ENCODE measurements at places on chromosomes 2 and 18. TPM values are rescaled to one million over a fixed set of nuclear protein-coding genes. Genes with fewer than 3 reads are reported as not detected.

Gene CAPN13
- total RNA-seq: not detected

Gene ZNF142
- 18.6 TPM for total RNA-seq

Gene PTGR3
- total RNA-seq: 71.5 TPM

Gene CCDC74B
- 0.97 TPM for total RNA-seq

Gene TSHZ1
- 23.1 TPM for total RNA-seq

Gene CDH19
- total RNA-seq: 25.1 TPM

Gene RAB27B
- 0.08 TPM for total RNA-seq

Gene SERPINB4
- total RNA-seq: not detected

Gene RAD51AP2
- 0.11 TPM for total RNA-seq

Gene CD207
- total RNA-seq: 0.41 TPM

Gene GCA
- total RNA-seq: 11.2 TPM

Gene RGPD3
- total RNA-seq: 0.16 TPM

Gene MTHFD2
- total RNA-seq: 24.2 TPM

Gene LRRTM1
- 0.68 TPM for total RNA-seq

Gene SCN7A
- total RNA-seq: 35.4 TPM

Gene UPP2
- not detected for total RNA-seq

DNA sequence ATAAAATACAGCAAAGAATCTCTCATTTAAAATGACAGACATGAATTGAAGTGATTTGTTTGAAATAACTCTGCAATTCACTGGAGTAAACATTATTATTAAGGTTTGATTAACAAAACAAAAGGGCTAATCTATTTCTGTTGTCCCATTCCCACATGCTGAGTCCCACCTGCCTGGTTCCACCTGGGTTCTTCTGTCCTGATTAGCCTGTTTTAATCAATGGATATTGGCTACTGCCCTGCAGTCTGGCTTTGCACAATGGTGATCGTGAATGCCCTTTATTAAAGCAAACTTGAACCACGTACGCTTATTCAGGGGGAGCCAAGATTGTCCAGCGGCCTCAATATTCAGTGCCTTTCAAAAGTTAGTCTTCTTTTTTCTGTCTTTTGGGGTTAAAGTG is 72.8 kb upstream of the CDH19 start:
- no peak for DNase-seq

DNA sequence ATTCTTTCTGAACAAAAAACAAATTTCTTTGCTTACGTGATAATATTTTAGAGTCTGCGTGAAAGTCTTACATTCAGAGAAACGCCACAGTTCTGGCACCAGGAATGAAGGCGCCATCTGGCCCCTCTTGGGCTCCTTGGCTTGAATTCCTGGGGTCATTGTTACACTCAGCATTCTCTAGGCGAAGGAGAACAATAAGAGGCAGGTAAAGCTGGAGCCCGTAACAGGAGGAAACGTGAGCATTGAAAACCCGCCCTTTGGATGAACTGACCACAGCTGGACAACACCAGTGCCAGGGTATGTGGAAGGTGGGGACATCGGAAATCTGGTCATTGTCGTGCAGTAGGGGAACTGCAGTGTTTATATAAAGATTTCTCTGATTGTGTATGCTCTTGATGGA is 144.8 kb downstream of the RNF152 start:
- DNase-seq: no peak

DNA sequence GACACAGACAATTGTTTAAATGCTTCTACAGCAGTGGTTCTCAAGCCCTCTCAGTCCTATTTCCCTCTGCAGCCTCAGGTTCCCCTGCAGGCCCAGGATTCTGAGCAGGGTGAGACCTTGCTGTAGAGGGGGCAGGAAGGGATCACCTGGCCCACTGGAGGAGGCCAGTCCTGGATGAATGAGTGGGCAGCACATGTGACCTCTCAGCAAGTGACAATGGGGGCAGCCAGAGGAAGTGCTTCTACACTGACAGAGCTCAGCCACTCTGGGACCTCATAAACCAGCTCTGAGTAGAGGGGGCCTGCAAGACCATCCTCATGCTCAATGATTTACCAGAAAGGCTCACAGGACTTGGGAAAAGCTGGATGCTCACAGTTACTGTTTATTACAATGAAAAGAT is 63.2 kb downstream of the ASB1 start:
- DNase-seq: no peak

DNA sequence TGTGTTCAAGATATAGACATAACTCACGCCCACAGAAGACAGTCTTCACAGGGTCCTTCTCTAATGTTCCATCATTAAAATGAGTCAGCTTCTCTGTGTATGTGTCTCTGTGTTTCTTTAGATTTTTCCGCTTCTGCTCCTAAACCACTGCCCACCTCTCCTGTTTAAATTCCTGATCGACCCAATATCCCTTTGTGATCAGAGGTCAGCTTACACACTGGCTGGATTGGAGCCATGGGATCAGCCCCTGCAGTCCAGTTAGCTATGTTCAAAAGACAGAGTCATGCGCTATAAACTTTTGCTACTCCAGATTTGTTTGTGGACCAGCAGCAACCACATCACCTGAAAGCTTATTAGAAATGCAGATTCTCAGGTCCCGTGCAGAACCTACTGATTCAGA is 229.2 kb downstream of the C1D start:
- DNase-seq: no peak

DNA sequence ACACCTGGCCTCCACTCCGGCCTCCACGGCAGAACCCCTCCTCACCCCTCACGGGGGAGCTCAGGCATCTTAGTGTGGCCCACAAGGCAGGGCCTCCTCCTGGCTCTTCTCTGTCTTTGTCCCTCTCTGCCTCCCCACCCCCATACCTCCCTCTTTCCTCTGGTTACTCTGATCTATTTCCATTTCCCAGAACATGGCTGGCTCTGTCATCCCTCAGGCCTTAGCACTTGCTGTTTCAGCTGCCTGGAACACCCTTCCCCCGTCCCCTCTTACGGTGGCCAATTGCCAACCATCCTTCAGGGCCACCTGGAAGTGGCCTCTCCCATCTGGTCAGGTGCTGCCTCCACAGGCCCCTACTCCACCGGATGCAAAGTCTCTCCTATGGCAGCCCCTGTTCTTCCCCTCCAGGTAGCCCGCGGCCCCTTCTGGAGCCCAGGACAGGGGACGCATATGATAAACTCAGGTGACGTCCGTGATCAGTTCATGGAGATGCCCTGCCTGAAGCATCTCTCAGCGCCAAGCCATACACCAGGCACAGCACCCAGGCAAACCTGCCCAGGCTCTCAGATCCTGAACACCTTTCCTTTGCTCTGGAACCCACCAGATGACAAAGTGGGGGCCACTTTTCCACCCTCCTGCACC is 3.6 kb upstream of the ECEL1 start:
- peak; percentile 50 for DNase-seq

- DNase-seq: no peak
These were observed 70.3 kb upstream of the DOCK10 start for GRCh38 chr2:225112362-225113126.

GRCh38 chr2:43737097-43737854 is 36.6 kb upstream of the DYNC2LI1 start:
- no peak for DNase-seq

- no peak for DNase-seq
These were observed 246.8 kb downstream of the IKZF2 start for GRCh38 chr2:212904646-212905045.

- no peak for DNase-seq
These were observed 11.0 kb upstream of the PLA2R1 start for GRCh38 chr2:160073284-160073888.

- no peak for DNase-seq
These were observed 128.7 kb downstream of the XIRP2 start for GRCh38 chr2:167017021-167017420.

GRCh38 chr18:45161850-45162249 is 453.4 kb upstream of the SLC14A2 start:
- DNase-seq: no peak

- DNase-seq: no peak
These were observed 58.1 kb upstream of the RNU4ATAC start for GRCh38 chr2:121472470-121472993.

DNA sequence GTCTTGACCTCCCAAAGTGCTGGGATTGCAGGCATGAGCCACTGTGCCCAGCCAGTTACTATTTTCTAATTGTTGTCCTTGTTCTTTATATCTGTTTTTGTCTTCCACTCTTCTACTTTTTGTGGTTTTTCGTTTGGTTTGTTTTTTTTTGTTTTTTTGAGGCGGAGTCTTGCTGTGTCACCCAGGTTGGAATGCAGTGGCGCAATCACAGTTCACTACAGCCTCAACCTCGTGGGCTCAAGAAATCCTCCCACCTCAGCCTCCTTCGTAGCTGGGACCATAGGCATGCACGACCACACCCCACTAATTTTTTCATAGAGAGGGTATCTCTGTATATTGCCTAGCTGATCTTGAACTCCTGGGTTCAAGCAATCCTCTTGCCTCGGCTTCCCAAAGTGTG is 100.7 kb downstream of the EHBP1 start:
- no peak for DNase-seq

DNA sequence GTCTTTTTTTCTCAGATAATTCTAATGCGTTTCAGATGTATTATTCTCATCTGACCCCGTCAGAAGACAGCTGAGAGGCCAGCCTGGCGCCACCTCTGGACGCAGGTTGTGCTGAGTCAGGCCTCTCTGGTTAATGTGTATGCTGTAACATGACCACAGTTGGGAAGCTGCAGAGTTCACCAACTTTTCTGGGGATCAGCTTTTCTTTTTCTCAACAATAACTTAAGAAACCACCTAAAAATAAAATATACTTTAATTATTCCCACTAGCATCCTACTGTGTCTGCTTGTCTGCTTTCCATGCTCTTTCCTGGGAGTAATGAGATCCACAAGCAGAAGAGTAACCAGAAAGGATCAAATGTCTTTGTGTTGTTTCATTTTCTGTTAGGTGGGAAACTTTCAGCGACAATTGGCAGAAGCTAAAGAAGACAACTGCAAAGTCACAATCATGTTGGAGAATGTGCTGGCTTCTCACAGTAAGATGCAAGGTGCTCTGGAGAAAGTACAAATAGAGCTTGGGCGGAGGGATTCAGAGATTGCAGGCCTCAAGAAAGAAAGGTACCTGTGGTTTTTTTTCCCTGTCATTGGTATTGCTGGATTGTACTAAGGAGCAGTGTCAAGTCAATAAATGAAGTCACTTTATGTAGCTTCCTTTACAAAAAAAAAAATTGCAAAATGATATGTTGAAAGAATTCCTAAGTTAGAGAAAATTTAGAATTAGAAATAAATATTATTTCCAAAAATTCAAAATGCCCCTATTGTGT is 79.8 kb downstream of the CCDC150 start:
- DNase-seq: peak; percentile 68

- DNase-seq: no peak
These were observed 403.1 kb upstream of the LYPD1 start for GRCh38 chr2:133072837-133073694.

GRCh38 chr18:5456577-5457461 is 87.0 kb downstream of the EPB41L3 start:
- no peak for DNase-seq

DNA sequence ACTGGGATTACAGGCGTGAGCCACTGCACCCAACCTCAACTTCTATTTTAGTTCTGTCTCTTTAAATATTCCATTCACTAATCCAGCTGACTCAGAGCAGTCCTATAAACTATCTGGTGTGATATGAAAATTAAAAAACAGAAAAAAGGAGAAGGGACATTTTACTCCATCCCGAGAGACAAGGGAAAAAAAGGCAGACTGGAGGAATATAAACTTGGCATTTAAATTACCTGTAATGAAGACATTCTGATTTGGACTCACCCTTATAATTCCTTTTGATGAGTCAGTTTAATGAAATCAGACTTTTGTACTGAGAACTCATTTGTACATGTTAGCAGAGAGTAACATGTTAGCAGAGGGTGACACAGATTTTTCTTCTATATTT is 74.8 kb upstream of the RIOK3 start:
- no peak for DNase-seq

GRCh38 chr18:395456-396250 is 104.8 kb downstream of the COLEC12 start:
- DNase-seq: no peak

DNA sequence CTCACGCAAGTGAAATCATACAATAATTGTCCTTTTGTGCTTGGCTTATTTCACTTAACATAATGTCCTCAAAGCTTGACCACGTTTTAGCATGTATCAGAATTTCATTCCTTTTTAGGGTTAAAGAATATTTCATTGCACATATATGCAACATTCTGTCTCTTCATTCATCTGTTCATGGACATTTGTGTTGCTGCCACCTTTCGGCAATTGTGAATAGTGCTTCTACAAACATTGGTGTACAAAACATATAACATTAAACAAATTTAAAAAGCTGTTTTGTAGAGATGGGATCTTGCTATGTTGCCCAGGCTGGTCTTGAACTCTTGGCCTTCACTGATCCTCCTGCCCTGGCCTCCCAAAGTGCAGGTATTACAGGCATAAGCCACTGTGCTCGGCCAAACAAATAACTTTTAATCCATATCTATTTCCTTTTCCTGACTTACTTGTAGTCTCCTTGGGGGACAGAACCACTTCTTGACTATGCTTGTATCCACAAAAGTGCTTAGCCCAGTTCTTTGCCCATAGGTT is 209.3 kb downstream of the SLC4A3 start:
- no peak for DNase-seq

- no peak for DNase-seq
These were observed 191.7 kb downstream of the CD226 start for GRCh38 chr18:69755856-69756496.

- DNase-seq: no peak
These were observed 1.1 kb downstream of the UGT1A1 start for GRCh38 chr2:233761040-233761769.

DNA sequence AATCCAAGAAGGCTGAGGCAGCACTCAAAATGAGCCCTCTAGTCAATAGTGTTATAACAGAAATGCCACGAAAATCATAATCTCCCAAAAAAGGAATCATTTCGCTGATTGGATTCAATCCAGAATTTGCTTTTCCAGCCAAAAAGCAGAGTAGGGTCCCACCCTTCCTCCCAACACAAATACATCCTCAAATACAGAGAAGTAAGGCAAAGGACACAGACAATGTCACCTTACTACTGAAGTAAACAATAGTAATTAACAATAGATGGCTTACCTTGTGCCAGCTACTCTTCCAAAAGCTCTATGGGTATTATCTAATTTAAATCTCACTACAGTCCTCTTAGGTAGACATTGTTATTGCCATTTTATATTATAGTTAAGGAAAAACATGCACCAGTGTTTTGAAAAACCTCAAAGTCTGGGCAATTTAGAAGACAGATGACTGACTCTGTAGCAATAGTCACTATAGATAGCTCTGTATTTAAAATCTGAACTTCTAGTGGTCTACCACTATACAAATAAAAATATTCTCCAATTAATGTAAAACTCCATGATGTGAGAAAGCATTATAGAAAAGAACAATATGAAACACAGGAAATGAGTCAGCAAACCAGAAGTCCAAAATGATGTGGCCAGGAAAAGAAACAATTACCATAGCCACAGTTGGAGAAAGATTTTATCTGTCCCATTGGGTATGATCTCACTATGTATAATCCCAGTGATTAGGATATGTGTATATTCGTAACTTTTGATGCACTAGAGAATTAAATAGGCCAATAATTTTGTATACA is 305.0 kb upstream of the ERBB4 start:
- no peak for DNase-seq

- no peak for DNase-seq
These were observed 6.0 kb downstream of the LHCGR start for GRCh38 chr2:48749291-48750127.

Measured in Right ventricle myocardium inferior (tissue), 1 donor.